ENCODE measurements at places on chromosomes 5 and 9.

- no peak for DNase-seq
These were observed 87.3 kb downstream of the CFAP90 start for GRCh38 chr5:7763621-7764072.

GRCh38 chr5:54719384-54720283 lies 202.1 kb downstream of the SNX18 start:
- no peak for DNase-seq

DNA sequence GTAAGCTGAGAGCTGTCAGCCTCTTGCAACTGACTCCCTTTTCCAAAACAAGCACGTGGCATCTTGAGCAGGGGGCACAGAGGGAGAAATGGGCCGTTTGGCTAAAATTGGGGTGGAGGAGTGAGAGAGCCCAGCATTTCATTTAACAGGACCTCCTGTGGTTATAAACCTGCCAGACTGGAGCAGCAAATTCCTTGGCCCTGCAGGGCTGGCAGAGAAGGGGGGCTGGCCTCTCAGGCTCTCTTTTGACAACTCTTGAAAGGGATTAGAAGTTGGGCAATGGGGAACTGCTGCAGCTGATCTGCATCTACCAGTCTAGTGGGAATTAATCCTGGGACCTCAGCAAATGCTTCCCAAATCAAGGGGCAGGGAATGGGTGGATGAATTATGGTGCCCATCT lies 7.2 kb upstream of the POU4F3 start:
- DNase-seq, result no peak

DNA sequence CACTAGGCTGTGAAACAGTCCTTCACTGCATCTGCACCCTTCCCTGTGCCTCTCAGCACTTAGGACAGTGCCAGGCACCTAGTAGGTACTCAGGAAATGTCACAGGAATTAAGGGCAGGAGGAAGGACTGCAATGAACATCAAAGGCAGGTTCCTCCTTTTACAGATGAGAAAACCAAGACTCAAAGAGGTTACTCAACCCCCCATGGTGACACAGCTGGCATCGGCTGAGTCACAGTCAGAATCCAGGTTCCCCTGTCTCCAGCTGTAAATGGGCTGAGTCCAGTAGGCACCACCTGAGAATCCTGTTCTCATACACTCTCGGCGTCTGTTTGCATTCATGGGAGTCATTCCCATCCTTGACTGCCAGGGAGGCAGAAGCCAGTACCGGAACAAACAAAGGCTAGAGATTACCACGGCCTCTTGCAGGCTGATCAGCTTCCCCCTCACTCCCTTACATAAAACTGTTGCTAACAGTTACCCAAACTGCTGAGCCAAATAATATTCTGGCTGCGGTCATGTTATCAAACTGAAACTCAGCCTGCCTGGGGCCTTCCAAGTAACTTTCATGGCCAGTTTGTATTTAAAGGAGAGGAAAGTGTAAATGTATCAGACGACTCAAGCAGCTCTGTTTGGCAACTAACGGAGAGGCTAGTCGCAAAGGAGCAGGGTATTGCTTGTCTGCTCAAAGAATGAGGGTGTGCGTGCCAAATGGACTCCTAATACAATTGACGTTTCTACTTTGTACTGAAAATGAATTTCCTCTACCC lies 201.7 kb downstream of the PAPPA start:
- DNase-seq, result no peak

DNA sequence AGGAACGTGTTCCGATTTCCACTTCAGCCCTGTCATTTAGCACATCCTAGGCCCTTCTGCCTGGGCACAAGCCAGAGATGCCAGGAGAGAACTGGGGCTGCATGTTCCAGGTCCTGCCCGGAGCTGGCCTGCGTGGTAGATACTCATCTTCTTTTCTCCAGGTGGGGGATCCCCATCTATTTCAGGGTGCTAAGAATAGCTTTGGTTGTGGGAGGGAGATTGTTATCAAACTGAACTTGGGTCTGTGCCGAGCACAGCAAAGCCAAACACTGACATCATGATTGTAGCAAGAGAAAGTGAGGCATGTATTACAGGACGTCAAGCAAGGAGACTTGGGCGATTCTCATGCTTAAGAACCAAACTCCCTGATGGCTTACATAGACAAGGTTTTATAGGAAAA lies 18.2 kb downstream of the C9orf153 start:
- no peak for DNase-seq

DNA sequence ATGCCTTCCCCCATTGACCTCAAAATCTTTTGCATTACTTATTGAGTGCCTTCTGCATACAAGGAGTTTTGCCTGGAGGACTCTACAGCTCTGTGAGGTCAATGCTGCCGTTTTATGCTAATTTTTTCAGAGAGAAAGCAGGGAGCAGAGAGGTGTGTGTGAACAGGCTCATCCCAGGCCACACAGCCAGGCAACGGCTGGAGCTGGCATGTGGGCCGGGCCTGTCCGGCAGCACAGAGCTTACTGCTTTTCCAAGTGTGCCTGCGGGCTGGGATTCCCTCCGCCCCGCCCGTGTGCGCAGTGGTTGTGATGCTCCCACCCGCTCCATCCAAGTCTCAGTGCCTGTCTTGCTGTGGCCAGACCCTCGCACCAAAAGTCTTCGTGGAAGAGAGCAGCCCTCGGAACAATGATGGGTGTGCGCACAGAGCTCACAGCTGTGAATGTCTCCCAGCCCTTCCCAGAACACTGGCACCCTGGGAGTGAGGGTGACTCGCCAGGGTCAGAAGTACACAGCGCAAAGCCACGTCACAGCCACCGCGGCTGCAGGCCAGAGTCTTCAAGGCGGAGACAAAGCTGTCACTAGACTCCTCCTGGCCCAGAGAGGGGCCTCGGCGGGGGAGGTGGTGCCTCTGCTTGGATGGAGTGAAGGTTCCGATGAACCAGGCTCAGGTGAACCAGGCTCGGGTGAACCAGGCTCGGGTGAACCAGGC lies 82.8 kb downstream of the COL5A1 start:
- no peak for DNase-seq

DNA sequence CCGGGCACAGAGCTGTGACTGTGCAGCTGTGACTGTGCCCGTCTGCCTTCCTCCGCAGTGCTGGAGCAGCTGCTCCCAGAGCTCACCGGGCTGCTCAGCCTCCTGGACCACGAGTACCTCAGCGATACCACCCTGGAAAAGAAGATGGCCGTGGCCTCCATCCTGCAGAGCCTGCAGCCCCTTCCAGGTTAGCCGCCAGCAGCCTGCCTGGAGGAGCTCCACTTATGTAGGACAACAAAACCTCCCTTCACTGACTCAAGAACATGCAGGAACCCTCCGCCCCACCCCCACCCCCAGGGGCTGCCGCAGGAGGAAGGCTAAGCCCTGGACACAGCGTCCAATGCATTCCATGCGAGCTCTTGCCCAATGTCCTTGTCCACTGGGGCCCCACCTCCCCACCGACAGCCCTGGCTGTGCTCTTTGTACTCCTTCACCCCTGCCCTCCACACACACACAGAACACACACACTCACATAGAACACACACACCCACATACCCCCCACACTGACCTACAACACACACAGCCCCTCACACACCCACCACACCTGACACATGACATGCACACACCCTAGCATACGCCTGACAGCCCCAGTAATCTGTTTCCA lies 27.9 kb downstream of the AFAP1L1 start:
- no peak for DNase-seq

- DNase-seq, result peak; percentile 15
These were observed 69.0 kb upstream of the MSX2 start for GRCh38 chr5:174655351-174655750.

DNA sequence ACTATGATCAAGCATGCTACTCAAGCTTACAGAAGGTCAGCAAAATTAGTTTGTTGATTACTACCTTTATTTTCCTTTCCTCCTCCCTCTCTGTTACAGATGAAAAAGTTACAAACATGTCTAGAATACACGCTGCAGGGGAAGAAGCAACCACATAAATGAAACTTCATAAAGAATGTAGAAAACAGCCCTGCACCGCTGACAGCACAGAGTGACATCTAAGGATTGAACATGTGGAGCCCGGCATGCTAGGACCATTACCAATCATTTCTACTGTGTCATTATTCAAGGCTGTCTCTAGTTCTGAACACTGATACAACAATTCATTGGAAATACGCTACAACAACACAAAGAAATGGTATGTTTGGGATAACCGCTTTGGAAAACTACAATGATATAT lies 261.1 kb downstream of the MLLT3 start:
- no peak for DNase-seq

GRCh38 chr9:134192951-134193731 lies 28.8 kb upstream of the RNU6ATAC start:
- no peak for DNase-seq

DNA sequence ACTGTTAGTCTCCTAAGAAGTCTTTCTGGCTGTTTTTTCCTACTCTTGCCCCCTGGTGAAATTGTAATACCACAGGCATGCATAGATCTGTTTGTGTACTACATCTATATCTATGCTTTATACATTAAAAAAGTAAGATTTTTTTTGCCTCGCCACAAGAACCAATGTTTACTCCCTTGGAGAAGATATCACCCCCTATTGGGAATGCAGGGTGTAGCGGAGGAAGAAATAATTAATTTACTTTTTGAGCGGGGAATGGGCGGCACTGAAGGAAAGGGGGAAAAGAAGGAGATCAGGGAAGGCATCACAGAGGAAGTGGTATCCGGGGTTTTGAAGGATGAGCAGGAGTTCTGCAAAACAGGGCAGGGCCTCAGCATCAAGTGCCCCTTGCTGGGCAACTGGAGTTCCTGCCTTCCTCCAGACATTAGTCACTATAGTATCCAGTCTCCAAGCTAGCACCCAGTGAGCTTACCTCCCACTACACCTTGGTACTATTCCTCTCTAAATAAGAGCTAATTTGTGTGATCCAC lies 134.9 kb downstream of the GABBR2 start:
- DNase-seq, result no peak

GRCh38 chr5:53603009-53603687 lies 42.7 kb downstream of the NDUFS4 start:
- DNase-seq, result no peak

- DNase-seq, result no peak
These were observed 193.5 kb upstream of the HAPLN1 start for GRCh38 chr5:83914199-83914598.

DNA sequence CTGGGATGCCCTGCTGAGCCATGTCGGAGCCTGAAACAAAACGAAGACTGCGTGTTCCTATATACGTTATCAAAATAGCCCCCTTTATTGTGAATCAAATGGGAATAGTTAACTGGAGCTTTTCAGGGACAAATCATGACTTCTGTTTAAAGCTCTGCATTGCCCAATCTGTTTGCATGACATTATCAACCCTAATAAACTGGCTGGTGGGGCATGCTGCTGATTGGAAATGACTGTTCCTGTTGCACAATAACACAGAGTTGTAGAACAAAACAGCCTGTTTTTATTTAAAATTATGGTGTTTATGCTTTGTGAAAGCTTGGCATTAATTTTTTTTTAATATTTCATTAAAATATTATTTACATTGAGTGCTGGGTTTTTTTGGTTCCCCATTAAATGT lies 215.5 kb downstream of the TMEM167A start:
- DNase-seq, result no peak

DNA sequence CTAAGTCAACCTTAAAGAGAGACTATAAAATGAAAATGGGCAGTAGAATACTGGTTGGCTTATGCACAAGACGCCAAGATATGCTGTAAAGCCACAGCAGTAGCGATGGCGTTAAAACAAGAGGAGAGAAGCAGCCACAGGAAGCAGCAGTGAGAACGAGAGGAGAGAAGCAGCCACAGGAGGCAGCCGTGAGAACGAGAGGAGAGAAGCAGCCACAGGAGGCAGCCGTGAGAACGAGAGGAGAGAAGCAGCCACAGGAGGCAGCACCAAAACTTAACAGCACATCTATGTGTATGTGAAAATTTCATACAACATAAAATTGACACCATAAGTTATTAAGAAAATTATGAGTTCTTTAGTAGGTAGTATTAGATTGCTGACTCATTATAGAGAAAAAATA lies 2318.6 kb upstream of the ACO1 start:
- no peak for DNase-seq

- no peak for DNase-seq
These were observed 210.9 kb downstream of the GAPVD1 start for GRCh38 chr9:125472562-125472925.

GRCh38 chr5:107381189-107381856 lies 289.4 kb downstream of the EFNA5 start:
- no peak for DNase-seq

DNA sequence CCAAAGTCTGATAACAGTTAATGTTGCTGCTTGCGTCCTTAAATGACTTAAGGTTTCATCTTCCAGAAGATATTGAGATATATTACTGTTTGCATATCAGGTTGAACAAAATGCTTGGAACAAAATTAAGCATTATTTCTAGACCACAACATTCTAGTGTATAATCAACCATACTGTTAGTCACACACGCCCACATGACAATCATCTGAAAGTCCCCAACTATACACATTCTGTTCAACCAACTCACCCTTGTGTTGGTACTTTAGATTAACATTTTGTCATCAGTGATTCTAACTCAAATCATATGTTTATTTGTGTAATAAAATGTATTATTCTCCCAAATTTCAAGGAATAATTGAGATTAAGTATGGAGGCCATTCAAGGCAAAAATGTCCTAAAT lies 47.3 kb downstream of the LURAP1L start:
- no peak for DNase-seq

- DNase-seq, result no peak
These were observed 81.2 kb upstream of the UBTD2 start for GRCh38 chr5:172364773-172365172.

DNA sequence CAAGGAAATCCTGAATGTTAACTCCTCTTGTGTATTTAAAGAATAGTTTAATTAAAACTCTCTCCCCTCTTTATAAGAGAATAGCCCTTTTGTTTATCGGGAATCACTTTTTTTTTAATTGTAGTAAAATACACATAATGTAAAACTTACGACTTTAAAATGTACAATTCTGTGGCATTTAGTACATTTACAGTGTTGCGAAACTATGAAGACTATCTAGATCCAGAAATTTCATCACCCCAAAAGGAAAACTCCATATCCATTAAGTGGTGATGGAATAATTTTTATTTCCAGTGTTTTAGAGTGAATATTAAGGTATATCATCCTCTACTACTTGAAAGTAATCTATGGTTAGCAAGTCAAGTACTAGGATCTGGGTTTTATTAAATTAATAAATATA lies 36.8 kb downstream of the KDM3B start:
- no peak for DNase-seq

GRCh38 chr9:120532891-120533290 lies 47.1 kb downstream of the CDK5RAP2 start:
- DNase-seq, result no peak

- peak; percentile 71 for DNase-seq
These were observed 168.9 kb downstream of the MAPKAP1 start for GRCh38 chr9:125538092-125538473.

DNA sequence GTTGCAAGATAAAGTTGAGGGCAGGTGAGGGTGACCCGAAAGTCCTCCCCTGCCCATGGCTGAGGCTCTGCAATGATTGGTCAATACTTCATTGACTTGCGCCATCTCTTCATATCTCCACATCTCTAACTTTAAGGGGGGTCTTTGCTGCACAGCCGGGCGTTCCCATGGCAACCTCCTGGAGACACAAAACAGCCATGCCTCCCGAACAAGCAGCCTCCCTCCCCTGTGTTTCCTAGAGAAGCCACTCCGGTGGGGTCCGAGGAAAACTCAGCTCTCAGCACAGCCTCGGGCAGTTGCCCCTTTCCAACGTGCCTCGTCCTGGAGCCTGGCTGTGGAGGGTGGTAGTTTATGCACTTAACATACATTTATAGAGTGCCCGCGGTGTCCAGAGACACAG lies 57.5 kb downstream of the TSPAN17 start:
- no peak for DNase-seq

GRCh38 chr5:130316971-130317680 lies 412.9 kb downstream of the CHSY3 start:
- no peak for DNase-seq

- no peak for DNase-seq
These were observed 2.2 kb downstream of the BARX1 start for GRCh38 chr9:93952784-93953495.
